HuH-7 (cell line): ENCODE measurements at places on chromosomes 4 and X.

- DNase-seq: no peak
Observed at GRCh38 chrX:9942086-9942485, 25.1 kb upstream of the CLDN34 start.

GRCh38 chr4:36445480-36445879, 164.1 kb downstream of the DTHD1 start:
- no peak for DNase-seq

GRCh38 chr4:41424522-41424921, 113.4 kb upstream of the LIMCH1 start:
- DNase-seq: no peak

- peak; percentile 51 for DNase-seq
Observed at GRCh38 chr4:71184195-71184781, 154.5 kb upstream of the SLC4A4 start.

GRCh38 chr4:81032771-81033684, 2.5 kb downstream of the BMP3 start:
- no peak for DNase-seq

- no peak for DNase-seq
Observed at GRCh38 chrX:13427441-13428052, 107.7 kb upstream of the ATXN3L start.

DNA sequence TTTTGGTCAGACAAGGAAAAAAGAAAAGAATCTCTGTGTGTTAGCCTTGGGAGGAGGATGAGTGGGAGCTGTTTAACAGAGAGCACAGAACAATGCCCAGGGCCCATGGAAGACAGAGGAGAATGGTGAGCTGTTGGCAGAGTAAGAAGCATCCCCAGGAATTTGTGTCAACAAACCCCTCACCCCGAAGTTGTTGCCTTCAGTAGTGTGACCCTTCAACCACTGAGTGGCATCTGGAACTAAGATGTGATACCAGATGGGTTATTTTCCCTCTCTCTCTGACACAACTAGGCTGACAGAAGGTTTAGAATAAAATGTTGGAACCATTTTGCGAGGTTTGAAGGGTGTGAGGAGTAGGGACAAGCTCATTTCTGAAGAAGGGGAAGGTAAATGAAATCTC, 25.1 kb downstream of the IGSF1 start:
- DNase-seq: no peak

- no peak for DNase-seq
Observed at GRCh38 chr4:35900286-35901243, 343.7 kb downstream of the ARAP2 start.

DNA sequence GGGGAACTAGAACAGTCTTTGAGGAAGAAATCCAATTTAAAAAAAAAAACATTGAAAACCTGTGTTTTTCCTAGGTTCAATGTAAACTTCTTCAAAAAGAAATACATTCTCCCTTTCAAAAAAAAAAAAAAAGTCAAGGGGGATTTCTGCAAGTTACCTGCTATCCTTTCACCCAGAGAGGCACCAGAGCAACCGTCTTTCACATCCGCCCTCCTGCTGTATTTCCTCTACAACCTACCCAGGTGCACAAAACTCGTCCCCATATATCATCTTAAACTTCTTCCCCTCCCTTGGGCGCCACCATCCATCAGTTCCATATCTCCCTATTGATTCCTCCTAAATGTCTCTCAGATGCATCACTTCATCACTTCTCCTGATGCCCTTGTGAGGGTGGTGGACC, 74.5 kb downstream of the NR3C2 start:
- no peak for DNase-seq

GRCh38 chrX:148204195-148204594, 223.1 kb downstream of the FMR1NB start:
- no peak for DNase-seq

GRCh38 chrX:42739258-42739657, 38.7 kb downstream of the PPP1R2C start:
- DNase-seq: no peak
